ENCODE measurements at places on chromosomes 5 and 9.

- no peak for DNase-seq
These were observed 51.6 kb upstream of the ZFR start for GRCh38 chr5:32496104-32496503.

GRCh38 chr5:10577371-10578292, 13.8 kb downstream of the ANKRD33B start:
- DNase-seq = no peak

GRCh38 chr9:92385477-92385876, 18.9 kb downstream of the OGN start:
- no peak for DNase-seq

DNA sequence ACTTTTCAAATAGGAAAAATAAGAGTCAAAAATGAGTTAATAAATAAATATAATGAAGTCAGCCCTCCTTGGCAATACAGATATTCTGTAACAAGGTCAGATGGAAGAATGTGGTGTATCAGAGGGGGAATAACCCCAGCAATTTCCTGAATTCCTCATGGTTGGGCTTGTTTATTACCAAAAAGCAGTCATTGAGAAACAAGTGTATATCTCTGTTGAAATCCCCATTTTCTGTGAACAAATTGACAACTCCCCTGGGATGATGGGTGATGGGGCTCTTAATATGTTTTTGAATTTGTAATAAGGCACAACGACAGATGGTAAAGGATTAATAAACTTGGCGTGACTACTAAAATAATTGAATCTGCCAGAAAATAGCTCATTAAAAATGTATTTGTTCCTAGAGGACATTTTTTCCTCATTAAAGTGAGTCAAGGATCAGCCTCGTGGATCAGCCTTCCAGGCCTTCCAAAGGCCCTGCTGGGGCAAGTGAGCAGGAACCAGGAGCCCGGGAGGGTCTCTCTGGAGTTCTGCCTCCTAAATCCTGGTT, 34.2 kb downstream of the THBS4 start:
- DNase-seq = no peak

GRCh38 chr9:26955222-26955903, 849 bp upstream of the IFT74 start:
- DNase-seq = no peak

GRCh38 chr5:154686490-154686889, 68.7 kb upstream of the LARP1 start:
- no peak for DNase-seq

GRCh38 chr9:86545090-86545489, 190.9 kb upstream of the TUT7 start:
- no peak for DNase-seq

DNA sequence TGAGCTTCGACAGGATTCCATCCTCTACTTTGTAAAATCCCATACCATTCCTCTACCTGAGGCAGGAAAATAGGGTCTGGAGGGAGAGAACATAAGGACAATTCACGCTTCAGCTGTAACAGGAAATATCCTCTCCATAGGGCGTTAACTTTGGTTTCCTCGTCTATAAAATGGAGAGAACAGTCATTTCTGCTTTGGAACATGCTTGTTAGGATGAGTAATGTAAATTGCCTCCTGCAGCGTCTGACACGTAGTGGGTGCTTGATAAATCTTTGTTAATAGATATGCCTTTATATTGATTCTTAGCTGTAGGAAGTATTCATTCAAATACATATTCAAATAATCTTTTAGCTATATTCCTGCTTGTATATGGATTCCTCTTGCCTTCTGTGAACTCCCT, 711 bp upstream of the SUB1 start:
- DNase-seq = no peak

All from suprapubic skin (tissue), 4 donors.